ENCODE measurements at places on chromosomes 1 and 21. TPM values are rescaled to one million over a fixed set of nuclear protein-coding genes. Genes with fewer than 3 reads are reported as not detected.

DNA sequence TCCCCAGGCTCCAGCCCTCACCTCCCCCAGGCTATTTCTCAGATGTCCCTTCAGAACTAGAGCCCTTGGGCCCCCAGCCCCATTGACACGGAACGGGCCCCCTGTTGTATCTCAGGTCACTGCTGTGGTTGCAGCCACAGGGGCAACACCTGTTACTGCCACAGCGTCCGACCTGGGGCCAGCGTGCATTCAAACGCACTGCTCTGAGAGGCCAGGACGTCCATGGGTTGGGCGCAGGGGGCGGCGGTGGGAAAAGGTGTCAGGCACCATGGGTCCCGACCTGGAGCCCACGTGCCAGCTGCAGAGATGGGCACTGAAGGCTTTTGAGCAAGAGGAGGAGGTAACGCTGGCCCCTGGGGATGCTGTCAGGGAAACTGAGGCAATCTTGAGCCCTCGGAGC lies 13.3 kb downstream of the FAAP20 start:
- no peak for DNase-seq

Gene OLFML3
- total RNA-seq = 2.6 TPM

GRCh38 chr1:155196103-155196892 lies 11.4 kb downstream of the THBS3 start:
- DNase-seq = no peak

DNA sequence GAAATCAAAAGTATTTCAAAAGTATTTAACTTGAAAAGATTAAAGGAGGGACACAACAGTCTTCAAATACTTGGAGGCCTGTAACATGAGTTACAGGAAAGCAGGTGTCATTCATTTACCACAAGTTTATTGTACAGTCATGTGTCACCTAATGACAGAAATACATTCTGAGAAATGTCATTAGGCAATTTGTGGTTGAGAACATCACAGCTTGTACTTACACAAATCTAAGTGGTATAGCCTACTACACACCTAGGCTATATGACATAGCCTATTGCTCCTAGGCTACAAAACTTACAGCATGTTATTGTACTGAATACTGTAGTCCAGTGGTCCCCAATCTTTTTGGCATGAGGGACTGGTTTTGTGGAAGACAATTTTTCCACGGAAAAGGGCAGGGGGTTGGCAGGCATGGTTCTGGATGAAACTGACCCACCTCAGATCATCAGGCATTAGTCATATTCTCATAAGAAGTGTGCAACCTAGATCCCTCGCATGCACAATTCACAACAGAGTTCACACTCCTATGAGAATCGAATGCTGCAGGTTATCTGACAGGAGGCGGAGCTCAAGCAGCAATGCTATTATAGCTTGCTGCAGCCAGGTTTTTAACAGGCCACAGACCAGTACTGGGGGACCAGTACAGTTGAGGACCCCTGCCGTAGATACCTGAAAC lies 25.0 kb upstream of the PHTF1 start:
- DNase-seq = no peak

- DNase-seq = no peak
Measured at GRCh38 chr1:17055801-17056200, 2.0 kb upstream of the SDHB start.

DNA sequence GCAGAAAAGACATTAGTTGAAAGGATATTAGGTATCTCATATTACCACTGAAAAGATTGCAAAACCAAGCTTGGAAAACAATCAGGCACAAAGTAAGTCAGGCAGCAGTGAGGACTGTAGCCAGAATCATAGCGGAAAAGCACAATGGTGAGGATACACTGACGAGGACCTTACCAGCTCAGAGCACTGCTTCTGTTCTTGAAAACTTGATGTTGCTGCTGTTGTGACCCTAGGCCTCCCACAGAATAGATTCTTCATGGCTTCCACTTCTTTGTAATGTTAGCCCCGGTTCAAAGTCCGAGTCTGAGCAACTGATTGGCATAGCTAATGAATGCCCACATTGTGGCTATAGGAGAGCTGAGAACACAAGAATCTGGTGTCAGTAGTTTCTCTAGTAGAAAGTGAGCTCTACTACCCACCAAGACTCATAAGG lies 45.2 kb upstream of the LRRC8C start:
- no peak for DNase-seq
